Large intestine (tissue), 12 donors: ENCODE measurements at places on chromosomes 7 and 10. TPM values are rescaled to one million over a fixed set of nuclear protein-coding genes. Genes with fewer than 3 reads are reported as not detected.

- DNase-seq, result no peak
Observed at GRCh38 chr7:80870813-80871212, 48.0 kb downstream of the SEMA3C start.

DNA sequence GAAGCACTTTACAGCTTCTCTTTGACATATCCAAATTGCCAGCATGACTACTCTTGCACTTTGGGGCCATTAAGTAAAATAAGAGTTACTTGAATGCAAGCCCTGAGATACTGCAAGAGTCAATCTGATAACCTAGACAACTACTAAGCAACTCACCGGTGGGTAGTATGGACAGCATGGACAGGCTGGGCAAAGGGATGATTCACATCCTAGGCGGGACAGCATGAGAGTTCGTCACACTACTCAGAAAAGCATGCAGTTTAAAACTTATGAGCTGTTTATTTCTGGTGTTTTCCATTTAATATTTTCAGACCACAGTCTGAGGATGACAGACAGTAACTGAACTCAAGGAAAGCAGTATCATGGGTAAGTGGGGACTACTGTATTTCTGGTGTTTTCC, 84.0 kb downstream of the ORC5 start:
- no peak for DNase-seq

- no peak for DNase-seq
Observed at GRCh38 chr7:148701414-148701813, 2.7 kb downstream of the CUL1 start.

DNA sequence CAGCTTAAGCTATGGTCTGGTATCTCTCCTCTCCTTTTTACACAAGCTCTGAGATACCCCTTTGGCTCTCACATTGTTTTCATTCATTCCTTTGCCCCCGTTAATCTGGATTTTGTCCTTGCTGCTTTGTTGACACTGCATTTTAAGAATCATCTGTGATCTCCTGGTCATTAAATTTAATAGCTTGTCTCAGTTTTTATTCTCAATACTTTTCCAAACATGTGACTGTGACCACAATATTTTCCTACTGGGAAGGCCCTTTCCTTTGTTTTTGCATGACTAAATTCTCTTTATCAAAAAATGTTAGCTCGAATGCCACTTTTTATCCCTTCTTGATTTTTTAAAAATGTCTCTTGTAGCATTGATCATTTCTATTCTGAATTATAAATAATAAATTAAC, 171.2 kb downstream of the SUGCT start:
- DNase-seq, result no peak

DNA sequence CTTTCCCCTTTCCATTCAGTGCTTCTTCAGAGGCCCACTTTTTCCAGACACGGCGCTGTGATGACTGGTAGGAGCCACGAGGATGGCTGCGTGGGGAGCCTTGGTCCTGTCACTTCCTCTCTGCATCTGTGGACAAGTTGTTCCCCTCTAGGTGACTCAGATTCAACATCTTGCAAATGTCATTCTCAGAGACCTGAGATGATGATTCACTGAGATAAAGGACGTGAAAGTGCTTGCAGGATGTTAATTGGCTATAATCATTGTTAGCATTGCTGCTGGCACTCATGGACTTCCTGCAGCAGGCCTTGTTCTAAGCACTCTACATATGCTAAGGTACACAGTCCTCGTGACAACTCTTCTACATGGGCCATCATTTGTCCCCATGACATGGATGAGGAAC, 489.8 kb upstream of the ZMIZ1 start:
- DNase-seq, result no peak

DNA sequence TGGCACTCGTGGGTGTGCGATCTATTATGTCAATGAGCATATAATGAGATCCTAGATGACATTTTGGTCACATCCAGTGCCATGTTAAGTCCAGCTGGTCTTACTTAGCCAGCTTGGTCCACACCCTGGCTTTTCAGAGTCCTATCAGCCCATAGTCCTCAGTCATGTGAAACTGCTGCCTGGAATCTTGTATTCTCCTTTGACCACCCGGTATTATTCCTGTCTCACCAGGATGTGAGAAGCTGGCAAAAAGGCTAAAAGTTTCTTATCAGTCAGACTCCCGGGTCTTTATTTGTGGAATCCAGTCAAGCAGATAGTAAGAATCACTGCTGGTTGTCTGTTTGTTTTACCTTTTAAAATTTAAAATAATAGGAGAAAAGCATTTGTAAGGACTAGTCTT, 705.6 kb upstream of the GHITM start:
- no peak for DNase-seq

- DNase-seq, result peak; percentile 87
Observed at GRCh38 chr7:32515890-32516550, 20.7 kb downstream of the AVL9 start.

DNA sequence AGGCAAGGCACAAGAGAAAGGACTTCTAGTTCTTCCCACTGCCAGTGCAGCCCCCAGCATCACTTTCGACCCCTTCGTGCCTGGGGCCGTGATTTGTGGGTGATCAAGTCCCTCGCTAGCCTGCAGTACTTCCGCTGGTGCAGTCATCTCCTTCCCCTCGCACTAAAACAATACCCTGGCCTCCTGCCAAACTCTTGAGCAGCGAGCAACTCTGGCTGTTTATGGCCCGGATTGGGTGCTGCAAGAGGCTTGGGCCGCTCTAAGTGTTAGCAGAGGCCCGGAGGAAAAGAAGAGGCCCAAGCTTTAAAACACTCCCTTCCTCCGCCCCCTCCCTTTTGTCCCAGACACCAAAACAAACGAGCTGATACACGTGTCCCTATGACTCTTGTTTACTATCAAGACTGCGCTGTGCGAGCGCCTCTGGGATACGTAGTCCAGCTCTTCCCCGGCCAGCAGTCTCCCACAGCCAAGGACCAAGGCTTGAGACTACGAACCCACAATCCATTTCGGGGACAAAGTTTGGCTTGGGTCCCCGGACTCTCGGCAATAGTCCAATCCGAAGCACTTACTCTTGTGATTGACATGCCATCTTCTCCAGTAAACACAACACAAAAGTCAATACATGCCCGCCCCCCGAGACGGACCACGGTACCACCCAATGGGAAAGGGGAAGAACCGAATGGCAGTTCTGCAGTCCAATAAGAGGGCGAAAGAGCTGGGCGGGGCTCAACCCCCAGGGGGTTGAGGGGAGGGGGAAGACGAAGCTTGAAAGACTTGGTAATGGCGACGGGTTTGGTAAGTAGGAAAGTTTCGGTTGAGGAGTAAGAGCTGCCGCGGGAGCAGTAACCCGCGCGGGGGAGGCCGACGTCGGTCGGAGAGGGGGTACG, at the start of gene HBP1:
Gene HBP1, plus strand, starts transcription at position 771 of the 887 bp plus-strand sequence. CDS start 10,891 bp downstream, outside the sequence.
- DNase-seq, result peak; percentile 100

- DNase-seq, result no peak
Observed at GRCh38 chr7:15558756-15559155, 3.1 kb downstream of the AGMO start.

DNA sequence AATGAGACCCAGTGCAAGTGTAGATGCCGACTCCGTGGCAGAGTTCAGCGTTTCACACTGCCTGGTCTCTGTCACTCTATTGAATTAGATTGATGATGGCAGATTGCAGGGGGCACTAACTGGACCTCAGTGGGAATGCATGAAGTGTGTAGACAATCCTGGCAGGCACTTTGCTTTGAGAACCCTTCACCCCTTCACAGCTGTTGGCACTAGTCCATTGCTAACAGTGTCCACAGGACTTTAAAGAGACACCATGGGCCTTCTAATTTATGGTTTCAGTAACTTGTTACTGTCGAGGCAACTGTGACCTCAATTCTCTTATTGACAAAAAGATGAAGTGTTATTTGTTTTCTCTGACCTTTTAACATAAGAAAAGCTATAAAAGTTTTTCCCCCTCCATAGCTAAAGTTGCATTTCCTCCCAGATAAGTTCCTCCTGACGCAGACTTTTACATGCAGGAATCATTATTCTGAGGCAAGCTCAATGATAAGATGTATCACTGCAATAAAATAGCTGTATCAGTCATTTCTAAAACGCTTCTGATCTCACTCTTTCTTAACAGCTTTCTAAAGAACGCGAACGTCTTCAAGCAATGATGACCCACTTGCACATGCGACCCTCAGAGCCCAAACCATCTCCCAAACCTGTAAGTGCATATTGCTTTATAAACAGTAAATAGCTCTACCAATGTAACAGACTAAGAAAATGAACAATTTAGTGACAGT, 238.9 kb downstream of the FOXP2 start:
- peak; percentile 38 for DNase-seq

DNA sequence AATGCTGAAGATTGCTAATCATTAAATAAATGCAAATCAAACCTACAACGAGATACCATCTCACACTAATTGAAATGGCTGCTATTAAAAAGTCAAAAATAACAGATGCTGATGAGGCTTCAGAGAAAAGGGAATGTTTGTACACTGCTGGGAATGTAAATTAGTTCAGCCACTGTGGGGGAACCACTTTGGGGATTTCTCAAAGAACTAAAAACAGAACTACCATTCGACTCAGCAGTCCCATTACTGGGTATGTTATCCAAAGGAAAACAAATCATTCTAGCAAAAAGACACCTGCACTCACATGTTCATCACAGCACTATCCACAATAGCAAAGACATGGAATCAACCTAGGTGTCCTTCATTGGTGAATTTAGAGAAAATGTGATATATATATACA, 379.0 kb upstream of the CNTNAP2 start:
- no peak for DNase-seq

GRCh38 chr7:100079024-100079560, 2.4 kb downstream of the ZNF3 start:
- peak; percentile 92 for DNase-seq

DNA sequence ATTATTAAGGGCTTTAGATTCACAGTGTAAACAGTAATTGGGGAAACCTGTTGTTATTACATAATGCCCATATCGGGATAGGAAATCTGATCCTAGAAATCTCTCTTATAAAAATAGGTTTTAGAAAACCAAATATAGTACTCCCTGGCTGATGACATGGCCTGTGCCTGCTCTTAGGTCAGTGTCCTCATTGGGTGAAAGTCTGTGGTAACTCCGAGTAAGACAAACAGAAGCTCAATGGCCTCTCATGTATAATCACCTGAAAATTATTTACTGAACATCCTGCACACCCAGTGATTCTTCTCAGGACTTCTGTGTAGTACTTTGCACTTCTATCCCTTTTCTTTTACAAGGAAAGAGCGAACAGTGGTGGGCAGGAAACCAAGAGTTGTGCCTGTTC, 37.8 kb downstream of the SEM1 start:
- DNase-seq, result no peak

The STEAP1B gene
- 1.5 TPM for polyA plus RNA-seq
